ENCODE measurements at places on chromosomes 12 and 14.
A peak's percentile ranks its signal among the peaks of the same experiment; 100 is the strongest.

DNA sequence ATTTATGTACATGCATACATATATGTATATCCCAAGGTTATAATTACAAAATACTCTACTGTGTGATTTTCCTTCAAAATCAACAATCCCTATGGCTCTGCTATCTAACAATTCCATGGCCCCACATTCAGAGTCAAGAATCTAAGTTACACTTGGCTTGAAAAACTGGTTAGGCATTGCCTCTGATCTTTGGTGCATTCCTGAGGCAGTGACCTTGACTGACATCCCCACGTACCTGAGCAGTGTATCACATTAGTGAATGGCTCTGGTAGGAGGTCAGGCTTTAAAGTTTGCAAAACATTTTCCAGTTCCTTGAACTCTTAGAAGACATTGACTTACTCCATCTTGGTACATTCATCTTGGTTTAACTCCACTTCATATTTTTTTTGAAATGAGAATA is 8.5 kb upstream of the STON2 start:
- no peak for DNase-seq

- no peak for DNase-seq
These were observed 372.3 kb upstream of the KITLG start for GRCh38 chr12:88952562-88952942.

GRCh38 chr12:113092607-113093408 is 36.3 kb downstream of the DTX1 start:
- no peak for DNase-seq

GRCh38 chr12:98399532-98399931 is 115.9 kb upstream of the TMPO start:
- peak; percentile 34 for DNase-seq

DNA sequence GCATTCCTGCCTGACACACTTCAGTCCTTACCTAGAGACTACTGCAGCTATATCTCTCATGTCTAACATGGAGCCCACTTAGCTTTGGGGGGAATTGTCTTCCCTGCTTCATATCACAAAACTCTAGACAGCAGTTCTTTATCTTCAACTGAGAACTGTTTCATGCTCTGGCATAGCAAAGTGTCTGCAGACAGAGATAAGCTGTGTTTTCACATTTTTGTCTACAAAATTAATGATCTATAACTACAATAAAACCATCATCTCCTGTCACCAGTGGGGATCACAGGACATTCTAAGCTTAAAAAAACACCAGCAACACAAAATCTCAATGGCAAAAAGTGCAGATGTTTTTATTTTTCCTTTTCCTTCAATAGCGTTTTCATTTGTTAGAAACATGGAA is 137.1 kb upstream of the VRK1 start:
- no peak for DNase-seq

DNA sequence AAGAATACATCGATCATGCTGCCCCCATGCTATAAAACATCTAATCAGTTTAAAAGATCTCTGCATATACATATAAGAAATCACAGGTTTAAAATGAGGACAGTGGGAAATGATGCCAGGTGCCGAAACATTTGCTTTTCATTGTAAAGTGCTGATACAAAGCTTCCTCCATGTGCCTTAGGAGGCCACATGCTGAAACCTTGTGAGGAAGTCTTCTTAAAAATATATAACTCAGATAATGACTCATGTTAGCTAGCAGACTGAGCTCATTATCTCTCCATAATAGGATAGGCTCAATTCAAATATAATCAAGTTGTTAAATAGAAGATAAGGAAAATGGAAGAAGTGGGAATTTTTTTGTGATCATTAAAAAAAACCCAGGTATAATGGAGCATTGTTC is 65.9 kb downstream of the RFX4 start:
- DNase-seq = no peak

- no peak for DNase-seq
These were observed 248.6 kb upstream of the KRR1 start for GRCh38 chr12:75759842-75760572.

DNA sequence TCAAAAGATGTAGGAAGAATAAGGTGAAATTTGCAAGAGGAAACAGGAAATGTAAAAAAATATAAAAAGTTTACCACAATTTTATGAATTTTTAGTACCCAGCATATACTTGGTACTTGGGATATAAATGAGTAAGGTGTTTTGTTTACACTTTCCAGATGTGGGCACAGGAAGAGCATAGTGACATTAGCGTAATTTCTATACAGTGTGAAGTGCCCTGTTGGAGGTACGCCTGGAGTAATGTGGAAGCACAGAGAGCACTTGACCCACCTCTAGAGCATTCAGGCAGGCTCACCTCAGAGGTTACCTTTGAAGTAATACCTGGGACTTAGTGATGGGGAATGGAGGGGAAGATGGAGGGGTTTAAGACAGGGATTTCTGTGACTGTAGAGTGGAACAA is 89.5 kb downstream of the AEBP2 start:
- DNase-seq = no peak

GRCh38 chr14:67738740-67739504 is 37.2 kb downstream of the RDH12 start:
- DNase-seq = no peak

- no peak for DNase-seq
These were observed 9.2 kb upstream of the RILPL2 start for GRCh38 chr12:123445388-123446332.

DNA sequence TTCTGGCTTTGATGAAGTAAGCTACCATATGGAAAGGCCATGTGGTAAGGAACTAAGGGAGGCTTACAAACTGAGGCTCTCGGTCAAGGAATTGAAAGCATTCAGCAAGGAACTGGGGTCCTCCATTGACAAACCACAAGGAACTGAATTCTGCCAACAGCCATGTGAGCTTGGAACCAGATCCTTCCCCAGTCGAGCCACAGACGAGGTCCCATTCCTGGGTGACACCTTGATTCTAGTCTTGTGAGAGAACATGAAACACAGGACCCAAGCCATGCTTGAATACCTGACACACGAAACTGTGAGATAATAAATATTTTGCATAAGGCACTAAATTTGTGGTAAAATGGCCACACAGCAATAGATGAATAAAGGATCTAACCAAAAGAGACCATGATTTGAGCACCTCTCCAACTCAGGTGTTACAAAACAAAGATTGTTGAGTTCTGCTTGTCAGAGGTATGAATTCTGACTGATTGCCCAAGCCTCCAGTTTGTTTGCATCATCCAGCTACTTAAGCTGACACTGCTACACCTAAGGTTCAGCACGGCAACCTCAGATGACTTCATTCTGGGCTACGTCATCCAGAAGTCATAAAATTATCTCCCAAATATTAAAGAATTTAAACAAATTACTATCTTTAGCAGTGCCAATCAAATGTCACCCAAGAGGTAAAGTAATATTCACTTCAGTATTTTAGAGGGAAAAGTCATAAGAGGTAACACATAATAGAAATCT is 59.4 kb downstream of the GARIN6 start:
- no peak for DNase-seq

GRCh38 chr14:54649056-54649455 is 82.1 kb downstream of the SAMD4A start:
- DNase-seq = no peak

DNA sequence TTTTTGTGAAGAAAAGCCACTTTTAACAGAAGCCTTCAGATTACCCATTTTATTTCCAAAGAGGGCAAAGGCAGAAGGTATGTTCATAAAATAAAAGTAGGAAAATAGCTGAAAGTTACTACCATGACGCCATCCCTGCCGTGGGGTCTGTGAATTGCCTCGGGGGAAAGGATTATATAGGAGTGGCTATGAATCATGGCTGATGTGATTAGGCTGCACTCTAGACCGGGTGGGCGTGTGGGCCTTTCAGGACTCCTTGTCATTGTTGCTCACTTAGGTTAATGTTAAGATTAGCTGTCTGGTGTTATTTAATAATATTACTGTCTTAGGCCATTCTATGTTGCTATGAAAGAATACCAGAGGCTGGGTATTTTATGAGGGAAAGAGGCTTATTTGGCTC is 195.5 kb downstream of the EGLN3 start:
- no peak for DNase-seq

DNA sequence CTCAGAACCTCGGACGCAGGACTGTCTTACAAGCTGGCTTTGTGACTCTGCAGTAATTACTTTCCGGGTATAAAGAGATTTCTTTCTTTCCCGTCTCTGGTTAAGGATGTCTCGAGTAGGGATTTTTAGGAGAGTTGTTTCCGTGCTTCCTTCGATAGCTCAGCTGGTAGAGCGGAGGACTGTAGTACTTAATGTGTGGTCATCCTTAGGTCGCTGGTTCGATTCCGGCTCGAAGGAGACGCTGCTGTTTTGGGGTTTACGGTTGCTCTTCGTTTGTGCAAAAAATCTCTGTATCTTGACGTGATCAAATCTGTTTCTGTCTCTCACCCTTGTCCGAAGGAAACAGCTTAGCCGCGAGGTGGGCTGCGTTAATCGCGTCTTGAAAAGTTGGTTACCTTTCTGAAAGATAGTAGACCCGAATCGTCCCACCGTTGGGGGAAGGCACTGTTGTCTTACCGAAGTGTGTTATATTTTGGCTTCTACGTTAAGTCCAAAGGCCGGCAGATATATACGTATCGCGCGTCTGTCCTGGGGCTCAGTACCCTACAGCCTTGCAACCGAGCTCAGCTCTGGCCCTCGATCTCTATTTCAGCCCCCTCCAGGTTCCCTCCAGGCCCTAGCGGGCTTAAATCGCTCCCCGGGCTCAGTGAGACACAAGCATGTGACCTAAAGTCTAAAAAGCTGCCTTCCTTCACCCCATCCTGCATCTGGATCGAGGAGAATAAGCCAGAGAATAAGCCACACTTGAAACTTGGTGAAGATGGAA is 1.1 kb upstream of the RNASE4 start:
- DNase-seq = peak; percentile 65

DNA sequence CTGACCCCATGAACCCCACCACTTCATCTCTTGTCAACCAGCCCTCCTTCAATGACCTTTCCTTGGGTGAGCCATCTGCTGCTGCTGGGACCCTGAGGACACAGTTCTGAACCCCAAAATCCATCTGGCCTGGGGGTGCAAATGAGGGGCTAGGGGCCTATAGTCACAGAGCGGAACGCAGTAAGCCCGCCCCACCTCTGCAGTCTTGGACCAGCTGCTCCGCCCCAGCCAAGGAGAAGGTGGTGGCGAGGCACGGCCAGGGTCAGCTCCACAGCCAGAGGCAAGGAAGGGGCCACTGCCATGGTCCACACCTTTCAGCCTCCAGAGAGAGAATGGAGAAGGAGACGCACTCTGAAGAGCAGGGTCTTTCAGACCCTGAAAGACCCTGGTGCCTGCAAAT is 5.1 kb downstream of the TMEM179 start:
- DNase-seq = no peak

DNA sequence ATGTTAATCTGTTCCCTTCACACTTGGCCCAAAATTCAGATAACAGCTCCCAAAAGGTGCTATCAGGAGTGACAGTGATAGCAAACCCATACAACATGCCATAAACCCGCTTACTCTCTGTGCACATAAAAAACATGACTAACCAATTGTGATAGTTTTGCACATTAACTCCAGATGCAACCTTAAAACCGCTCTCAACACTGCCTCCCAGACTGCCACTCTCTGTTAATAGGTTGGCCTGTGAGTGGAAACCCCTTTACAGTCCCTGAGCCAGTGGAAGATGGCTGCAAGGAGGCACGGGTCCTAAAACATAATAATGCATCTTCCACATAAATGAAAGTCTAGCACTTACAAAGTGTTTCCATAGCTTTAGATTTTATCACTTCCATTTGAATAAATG is 12.0 kb upstream of the TMTC1 start:
- no peak for DNase-seq

DNA sequence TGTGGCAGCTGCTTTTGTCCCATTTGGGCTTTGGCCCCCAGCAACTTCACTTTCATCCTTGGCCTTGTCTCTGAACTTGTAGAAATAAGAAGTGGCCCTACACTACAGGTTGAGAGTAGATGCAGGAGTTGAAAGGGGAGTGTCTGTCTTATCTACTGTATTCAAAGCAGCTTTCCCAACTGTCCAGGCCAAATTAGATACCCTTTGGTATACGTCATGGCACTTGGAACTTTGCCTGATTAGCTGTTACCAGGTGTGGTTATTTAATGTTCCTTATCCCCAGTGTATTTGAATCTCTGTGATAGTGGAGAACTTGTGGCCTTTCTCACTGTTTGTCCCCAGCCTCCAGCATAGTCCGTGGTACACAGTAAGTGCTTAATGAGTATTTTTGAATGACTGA is 33.5 kb downstream of the SUDS3 start:
- no peak for DNase-seq

DNA sequence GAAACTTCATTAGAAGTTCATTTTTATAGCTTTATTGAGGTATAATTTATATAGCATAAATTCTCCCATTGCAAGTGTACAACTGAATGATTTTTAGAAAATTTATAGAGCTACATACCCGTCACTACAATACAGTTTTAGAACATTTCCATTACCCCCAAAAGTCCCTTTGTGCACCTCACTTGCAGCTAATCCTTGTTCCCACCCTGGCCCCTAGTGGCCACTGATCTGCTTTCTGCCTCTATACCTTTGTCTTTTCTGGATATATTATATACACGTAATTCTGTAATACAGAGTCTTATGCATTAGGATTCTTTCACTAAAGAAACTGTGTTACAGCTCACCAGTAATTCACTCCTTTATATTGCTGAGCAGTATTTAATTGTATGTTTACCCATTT is 145.1 kb upstream of the DIO2 start:
- no peak for DNase-seq

DNA sequence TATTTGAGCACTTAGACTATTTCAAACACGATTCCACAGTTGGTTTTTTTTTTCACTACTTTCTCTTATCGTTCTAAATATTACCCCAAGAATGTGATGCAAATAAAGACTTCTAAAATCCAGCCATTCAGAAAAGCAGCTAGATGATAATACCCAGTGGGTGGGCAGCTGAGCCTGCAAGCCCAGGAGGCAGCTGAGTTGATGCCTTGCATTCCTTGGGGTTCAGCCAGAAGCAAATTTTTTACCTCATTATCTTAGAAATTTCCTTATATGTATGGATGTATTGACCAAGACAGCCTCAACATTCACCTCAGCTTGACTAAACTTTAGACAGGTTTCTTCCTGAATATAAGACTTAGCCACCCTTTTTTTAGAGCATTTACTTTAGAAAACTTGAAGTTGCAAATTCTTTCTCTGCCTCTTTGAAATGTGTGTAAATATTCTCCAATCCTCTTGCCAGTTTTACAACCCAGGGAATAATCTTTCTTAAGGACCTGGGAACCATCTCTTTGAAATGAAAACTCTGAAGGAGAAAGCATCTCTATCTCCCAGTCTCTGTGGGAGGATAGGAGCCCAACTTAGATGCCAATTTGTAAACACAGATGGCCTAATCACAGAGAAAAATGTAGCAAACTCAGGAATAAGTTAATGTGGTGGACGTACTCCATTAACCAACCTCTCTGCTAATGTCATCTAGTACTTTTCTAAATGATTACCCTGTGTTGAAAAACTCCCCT is 52.2 kb upstream of the ANP32D start:
- no peak for DNase-seq
